ENCODE measurements at places on chromosomes 6 and 20. TPM values are rescaled to one million over a fixed set of nuclear protein-coding genes. Genes with fewer than 3 reads are reported as not detected.

The MCUR1 gene
- 15.3 TPM for total RNA-seq

The RSPO3 gene
- not detected for total RNA-seq

The C20orf202 gene
- total RNA-seq: not detected

The BFSP1 gene
- not detected for total RNA-seq

The CD109 gene
- 4.9 TPM for total RNA-seq

The LAMA4 gene
- total RNA-seq: 28.5 TPM

The NKAIN2 gene
- total RNA-seq: not detected

The R3HDML gene
- not detected for total RNA-seq

The MAPK14 gene
- total RNA-seq: 43.8 TPM

The GCM1 gene
- total RNA-seq: not detected

The PKHD1 gene
- 0.53 TPM for total RNA-seq

The BPIFB1 gene
- total RNA-seq: not detected

The ERVFRD-1 gene
- not detected for total RNA-seq

The EYA4 gene
- total RNA-seq: 36.8 TPM

The CHD6 gene
- 75.4 TPM for total RNA-seq

The GGTLC1 gene
- not detected for total RNA-seq

The ADGRF1 gene
- total RNA-seq: not detected

The TTLL9 gene
- total RNA-seq: 0.05 TPM

The BPHL gene
- 7.1 TPM for total RNA-seq

The KCNS1 gene
- not detected for total RNA-seq

The POM121L2 gene
- not detected for total RNA-seq

The RALY gene
- 172 TPM for total RNA-seq

The BAG2 gene
- 4.6 TPM for total RNA-seq

The RNF146 gene
- 25.2 TPM for total RNA-seq

The RBM24 gene
- 32.2 TPM for total RNA-seq

The VNN1 gene
- total RNA-seq: 0.10 TPM

The BACH2 gene
- total RNA-seq: 4.1 TPM

The OXT gene
- not detected for total RNA-seq

The VGLL2 gene
- 5.7 TPM for total RNA-seq

The OR12D3 gene
- not detected for total RNA-seq

The ENPP1 gene
- 34.0 TPM for total RNA-seq

The REPS1 gene
- total RNA-seq: 65.7 TPM

The TMC2 gene
- 0.15 TPM for total RNA-seq

The CCDC170 gene
- not detected for total RNA-seq

The C6orf52 gene
- not detected for total RNA-seq

The FAM217B gene
- total RNA-seq: 24.2 TPM

The CEBPB gene
- 6.6 TPM for total RNA-seq

The SLC22A3 gene
- total RNA-seq: not detected

The LIME1 gene
- total RNA-seq: 4.5 TPM

The CASS4 gene
- 4.9 TPM for total RNA-seq

The DAAM2 gene
- total RNA-seq: 3.5 TPM

The SIRPG gene
- total RNA-seq: not detected

The DLK2 gene
- 5.8 TPM for total RNA-seq

The EDN3 gene
- total RNA-seq: 92.5 TPM

The PLCB1 gene
- 13.4 TPM for total RNA-seq

All from SJCRH30 (cell line).